ENCODE measurements at places on chromosomes 5 and 9.

DNA sequence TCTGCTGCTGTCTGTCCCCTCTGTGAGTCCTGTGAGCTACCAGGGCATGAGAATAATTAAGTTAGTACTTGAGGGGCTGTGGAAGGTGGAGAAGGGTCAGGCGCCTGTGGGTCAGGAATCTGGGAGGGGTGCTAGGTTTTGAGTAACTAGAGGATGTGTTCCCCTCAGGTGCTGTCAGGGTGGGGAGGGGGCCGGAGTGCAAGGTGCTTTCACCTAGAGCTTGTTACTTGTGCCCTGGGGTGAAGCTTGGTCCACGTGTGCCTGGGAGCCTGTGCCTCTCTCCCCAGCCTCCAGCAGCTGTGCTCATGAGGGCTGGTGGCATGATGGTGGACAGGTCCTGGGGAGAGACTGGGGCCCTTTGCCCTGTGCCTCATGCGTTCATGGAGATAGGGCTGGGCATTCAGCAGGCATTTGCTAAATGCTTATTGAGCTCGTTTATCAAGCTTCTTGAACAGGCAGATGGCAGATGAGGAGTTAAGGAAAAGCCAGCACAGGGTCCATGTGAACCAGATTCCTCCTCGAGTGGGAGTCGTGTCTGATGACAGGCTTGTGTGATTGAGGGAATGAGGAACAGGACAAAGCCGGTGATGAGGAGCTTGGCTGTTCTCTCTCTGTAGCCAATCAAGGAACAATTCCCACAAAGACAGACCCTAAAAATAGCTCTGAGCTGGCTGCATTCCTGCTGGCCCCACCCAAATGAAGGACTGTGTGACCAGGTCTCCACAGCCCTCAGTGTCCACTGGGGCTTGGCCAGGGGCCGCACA, 40.9 kb downstream of the CACNA1B start:
- no peak for DNase-seq

DNA sequence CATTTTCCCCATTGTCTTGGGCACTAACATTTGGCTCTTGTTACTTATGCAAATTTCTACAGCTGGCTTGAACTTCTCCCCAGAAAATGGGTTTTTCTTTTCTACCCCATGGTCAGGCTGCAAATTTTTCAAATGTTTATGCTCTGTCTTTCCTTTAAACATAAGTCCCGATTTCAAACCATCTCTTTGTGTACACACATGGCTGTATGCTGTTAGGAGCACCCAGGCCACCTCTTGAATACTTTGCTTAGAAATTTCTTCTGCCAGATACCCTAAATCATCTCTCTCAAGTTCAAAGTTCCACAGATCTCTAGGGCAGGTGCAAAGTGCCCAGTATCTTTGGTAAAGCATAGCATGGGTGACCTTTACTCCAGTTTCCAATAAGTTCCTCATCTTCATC, 45.6 kb downstream of the NLN start:
- DNase-seq: no peak

GRCh38 chr5:158079097-158079496, 220.2 kb upstream of the CLINT1 start:
- DNase-seq: no peak

GRCh38 chr5:67816456-67816855, 399.1 kb upstream of the PIK3R1 start:
- DNase-seq: no peak

DNA sequence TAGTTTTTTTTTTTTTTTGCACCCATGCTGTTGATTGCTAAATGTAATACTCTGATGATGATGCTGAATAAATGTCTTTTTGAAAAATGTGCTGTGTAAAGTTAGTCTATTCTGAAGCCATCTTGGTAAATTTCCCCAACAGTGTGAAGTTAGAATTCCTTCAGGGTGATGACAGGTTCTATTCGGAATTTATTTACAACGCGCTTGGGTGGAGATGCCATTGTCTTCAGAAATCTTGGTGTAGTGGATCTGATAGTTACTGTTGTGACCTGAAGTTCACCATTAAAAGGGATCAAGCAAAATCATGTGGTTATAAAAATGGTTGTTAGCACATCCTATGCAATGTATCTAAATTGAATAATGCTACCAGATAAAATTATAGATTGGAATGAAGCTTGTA, 36.3 kb upstream of the DMRT1 start:
- no peak for DNase-seq

DNA sequence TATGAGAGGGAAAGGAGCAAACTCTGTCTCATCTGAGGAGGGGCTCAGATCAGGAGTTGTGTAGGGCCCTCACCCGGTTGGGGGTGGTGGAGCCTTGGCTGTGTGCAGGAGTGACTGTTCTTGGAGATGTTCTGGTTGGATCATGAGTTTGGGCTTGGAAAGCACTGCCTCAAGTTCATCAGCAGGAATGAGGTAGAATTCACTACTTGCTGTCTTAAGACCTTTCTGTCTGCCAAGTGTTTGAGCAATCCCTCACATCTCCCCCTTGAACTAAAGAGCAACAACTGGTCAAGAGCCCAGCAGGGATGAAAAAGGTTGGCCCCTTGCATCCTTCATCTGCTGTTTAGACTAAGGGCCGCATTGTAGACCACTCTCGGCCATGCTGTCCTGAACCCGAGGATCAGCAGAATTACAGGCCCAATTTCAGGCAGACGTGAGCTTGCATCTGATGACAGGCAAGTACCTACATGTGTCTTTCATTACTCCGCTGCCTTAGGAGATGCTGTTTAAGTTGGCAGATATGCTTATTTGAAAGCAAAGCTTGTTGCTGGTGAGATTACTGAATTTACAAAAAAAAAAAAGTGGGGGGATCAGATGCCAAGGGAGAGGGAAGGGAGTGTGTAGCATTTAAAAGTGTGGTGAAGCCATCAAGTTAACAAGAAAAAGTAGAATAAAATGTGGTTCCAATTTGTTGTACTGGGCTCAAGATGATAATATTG, 36.4 kb downstream of the PIK3R1 start:
- no peak for DNase-seq

DNA sequence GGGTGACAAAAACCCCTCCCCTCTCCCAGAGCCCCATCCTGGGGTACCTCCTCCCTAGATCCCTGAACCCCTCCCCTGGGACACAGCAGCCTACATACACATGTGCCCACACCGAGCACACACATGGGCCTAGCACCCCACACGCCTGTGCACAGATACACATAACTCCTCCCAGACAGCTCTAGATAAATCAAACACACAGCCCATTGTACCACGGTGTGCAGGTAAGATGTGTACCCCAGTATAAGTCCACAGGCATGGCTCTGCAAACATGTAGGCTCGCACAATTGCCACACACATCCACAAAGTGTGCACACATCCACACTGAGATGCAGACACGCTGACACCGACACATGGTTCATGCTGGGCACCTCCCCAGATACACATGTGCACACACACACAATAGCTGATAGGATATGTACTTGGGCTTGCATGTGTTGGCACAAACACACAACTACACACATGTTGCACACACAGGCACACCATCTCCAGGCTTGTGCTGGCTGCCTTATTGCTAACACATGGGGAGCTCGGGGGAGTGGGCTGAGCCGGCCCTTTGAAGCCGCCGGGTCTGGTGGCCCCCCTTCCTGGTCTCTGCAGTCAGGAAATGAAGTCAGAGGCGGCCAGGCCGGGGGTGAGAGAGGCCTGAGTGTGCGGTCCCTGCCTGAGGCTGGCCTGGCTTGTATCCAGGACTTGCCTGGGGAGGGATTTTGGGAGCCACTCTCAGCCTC, 30.2 kb downstream of the GOLGA2 start:
- no peak for DNase-seq

DNA sequence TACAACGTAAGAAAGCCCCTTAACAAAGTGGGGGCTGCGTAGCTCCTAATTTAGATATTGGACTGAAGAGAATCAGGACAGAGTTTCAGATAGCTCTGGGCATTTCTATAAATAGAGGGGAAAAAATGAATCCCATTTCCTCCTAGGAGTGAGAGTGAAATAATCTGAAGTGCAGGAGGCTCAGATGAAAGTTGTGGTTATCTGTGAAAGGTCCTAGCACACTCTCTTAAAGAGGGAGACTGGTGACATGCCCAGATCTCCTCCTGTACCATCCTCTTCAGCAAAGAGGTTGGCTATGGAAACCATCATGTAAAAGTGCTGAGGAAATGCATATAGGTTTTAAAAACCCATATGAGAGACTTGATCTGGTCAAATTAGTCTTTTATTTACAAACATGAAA, 143.4 kb downstream of the GABRB2 start:
- no peak for DNase-seq

DNA sequence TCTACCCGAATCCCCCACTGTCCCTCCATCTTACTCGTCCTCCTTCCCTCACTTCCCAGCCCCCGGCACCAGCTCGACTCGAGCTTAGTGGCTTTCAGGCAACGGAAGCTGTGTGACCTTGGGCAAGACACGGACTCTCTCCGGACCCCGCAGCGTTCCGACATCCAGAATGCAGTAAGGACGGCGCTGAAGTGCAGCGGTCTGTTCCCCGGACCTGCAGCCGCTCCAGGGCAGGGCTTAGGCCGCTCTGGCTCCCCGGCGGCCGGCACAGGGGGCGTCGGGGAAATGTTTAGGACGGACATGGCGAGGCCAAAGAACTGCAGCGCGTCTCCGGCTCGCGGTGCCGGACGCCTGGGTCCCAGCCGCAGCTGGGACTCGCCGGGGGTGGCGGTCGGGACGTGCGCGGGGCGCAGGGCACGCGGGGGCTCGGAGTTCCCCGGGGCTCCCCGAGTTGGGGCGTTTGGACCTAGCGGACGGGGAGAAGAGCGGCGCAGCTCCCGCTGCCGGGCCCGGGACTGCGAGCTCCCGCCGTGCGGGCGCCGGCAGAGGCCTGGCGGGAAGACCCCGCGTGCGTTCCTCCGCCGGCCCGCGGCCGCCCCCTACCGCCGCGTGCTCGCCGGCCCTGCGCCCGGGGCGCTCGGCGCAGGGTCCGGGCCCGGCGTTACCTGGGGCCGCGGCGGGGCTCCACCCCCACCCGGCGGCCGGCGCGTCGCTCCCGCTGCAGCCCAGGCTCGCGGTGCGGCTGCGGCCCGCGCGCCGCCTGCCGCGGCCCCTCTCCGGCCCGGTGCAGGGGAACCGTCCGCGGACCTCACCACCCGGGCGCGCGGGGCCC, 5.6 kb upstream of the RNF44 start:
- DNase-seq: no peak

- DNase-seq: no peak
These were observed 149.5 kb upstream of the DHFR start for GRCh38 chr5:80804332-80804731.

GRCh38 chr5:166906991-166907713, 1384.3 kb upstream of the WWC1 start:
- no peak for DNase-seq

- DNase-seq: no peak
These were observed 73.7 kb upstream of the MTAP start for GRCh38 chr9:21728781-21729180.

- no peak for DNase-seq
These were observed 389.1 kb downstream of the GADD45G start for GRCh38 chr9:89993678-89994630.

GRCh38 chr9:74935008-74935407, 17.7 kb downstream of the C9orf40 start:
- no peak for DNase-seq

- no peak for DNase-seq
These were observed 80.3 kb downstream of the ZSWIM6 start for GRCh38 chr5:61412361-61412760.

GRCh38 chr5:90557871-90558270, 726 bp upstream of the ADGRV1 start:
- no peak for DNase-seq

DNA sequence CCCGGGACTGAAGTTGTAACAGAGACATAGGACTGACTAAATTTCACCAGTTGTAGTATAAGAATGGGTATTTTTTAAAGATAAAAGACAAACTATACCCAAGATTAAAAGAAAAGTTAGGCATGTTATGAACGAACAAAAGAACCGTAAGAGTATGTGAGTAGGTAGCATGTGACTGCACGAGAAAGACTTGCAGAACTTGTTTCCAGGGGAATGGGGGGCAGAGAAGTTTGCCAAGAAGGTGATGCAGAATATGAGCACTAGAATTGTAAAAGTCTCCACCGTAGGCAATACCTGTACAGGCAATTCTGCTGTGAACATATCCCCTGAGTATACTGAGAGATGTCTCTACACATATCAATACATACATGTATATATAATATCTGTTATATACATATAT, 614.7 kb downstream of the PRELID2 start:
- DNase-seq: no peak

- DNase-seq: no peak
These were observed 81.6 kb upstream of the NFIB start for GRCh38 chr9:14395317-14396082.
